Naive thymus-derived CD8-positive, alpha-beta T cell (primary cell): ENCODE measurements at places on chromosomes 3 and 15. TPM values are rescaled to one million over a fixed set of nuclear protein-coding genes. Genes with fewer than 3 reads are reported as not detected.

The CHRFAM7A gene
- not detected for total RNA-seq

The ABI3BP gene
- not detected for total RNA-seq

The MOBP gene
- not detected for total RNA-seq

The STRA6 gene
- not detected for total RNA-seq

DNA sequence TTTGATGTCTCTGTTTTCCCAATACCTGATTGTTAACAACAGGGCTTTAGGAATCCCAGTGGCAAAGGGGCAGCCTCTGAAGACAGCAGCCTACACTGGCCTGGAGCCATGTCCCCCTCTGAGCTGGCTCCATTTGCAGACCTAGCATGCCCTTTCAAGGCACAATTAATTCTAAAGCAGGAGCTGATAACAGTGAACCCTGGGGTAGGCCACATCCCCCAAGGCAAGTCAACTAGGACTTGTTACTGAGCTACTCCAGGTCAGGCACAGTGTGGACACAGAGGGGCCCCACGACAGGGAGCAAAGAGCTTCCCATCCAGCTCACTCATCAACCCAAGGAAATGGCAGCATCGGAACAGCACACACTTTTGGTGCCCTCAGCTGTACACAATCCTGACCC is 51.9 kb downstream of the SPSB4 start:
- DNase-seq, result no peak

DNA sequence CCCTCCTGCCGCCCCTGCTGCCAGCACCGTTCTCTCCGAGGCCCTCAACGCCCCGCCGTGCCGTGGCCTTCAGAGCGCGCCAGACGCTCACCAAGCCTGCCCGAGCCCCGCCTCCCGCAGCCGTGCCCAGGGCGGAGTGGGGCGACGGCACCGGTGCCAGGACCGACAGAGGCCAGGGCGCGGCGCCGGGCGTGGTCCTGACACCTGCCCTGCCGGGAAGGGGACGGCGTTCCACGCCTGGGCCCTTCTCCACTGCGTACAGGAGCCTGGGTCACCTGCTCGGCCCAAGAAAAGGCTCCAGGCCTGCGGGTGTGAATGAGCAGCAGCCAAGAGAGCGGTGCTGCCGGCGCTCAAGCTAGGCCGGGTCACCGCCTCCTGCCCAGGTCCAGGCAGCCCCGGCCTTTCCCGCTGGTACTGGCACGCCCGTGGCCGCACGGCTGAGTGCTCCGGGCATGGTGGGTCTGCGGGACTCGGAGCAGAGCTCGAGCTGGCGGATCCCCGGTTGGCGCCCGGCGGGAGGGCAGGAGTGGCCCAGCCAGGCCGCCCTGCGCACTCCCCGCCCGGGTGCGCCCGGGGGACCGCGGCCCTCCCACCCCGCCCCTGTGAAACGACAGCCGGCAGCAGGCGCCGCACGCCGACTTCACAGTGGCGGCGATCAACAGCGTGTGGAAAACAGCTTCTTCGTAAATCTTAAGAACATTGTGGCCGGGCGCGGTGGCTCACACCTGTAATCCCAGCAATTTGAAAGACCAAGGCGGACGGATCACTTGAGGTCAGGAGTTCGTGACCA is 4.2 kb downstream of the OCA2 start:
- no peak for DNase-seq

DNA sequence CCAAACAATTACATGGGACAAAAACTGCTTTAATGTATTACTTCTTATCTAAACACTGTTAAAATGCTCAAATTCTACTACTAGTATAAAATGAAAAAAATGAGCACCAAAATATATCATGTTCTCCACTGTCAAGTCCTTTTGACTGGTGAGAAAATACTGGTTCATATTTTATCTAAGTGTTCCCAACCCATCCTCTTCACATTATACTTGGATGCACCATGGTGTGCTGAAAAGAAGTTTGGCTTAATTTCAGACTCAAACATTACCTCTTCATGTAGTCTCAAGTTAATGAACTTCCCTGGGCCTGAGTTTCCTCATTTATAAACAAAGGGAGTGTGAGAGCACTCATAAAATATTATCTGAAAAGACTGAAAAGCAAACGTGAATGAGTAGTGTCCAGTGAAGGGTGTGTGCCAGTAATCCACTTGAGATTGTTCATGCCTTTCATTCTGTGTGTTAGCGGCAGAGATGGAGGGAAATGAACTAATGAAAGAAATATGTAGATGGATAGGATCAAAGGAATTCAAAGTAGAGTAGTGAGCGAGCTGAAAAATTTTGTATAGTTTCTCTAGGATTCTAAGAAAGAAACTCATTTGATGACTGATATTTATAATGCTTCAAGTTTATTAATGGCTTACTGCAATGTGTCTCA is 263.2 kb downstream of the NLGN1 start:
- DNase-seq, result no peak

GRCh38 chr3:143348486-143349327 is 229.1 kb downstream of the CHST2 start:
- DNase-seq, result no peak

DNA sequence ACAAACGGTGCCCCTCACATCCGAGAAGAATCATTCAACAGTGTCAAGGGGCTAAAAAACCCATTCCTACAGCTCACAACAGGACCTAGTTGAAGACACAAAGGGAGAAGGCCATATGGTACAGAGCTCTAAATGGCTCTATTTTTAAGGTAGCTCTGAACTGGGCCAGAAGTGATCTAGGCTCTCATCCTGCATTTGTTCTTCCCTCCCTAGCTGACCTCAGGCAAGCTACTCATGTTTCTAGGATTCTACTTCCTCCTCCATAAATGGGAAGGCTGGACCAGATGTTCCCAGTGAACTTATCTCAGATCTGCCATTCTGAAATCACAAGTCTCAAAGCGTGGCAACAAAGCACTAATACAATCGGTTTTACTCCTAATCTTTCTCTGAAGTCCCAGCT is 62.3 kb downstream of the CPNE4 start:
- no peak for DNase-seq

GRCh38 chr3:114034787-114035545 is 21.4 kb downstream of the CCDC191 start:
- no peak for DNase-seq

DNA sequence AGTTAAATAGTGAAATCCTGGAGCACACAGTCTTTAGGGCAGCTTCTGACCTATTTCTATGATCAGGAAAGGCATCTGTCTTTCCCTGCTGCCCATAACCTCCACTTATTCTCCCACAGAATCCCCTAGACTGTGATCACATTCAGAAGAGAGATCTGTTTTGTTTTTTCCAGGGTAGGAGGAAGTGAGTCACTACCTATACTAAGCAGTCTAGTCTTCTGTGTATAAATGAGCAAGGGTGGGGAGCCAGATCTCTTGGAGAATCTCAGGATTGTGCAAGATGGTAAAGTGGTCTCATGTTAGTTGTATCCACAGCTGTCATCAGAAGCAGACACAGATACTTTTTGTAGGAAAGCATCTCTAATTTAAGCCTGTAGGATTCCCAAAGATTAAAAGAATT is 11.8 kb upstream of the FBXO22 start:
- DNase-seq, result no peak

- DNase-seq, result no peak
Measured at GRCh38 chr3:185582236-185582635, 3.9 kb upstream of the SENP2 start.

DNA sequence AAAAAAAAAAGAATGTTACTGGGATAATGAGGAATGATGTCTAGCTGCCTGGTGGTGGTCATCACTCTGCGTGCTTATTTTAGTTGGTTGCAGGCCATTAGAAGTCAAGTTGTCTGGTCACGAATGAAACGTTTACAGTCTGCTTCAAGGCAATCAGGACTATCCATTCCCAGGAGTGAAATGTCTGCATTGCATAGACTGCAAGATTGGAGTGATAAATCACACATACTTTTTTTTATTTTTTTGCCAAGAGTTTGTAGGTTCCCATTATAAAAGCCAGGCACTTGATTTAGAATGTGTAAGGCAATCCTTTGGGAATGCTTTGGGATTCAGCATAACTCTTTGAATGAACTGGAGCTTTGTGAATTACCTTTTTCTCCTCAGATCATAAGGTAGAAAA is 132.3 kb downstream of the STAC start:
- DNase-seq, result no peak
